Stimulated activated CD4-positive, alpha-beta T cell treated with anti-CD3 and anti-CD28 coated beads, Interleukin-4, amount 100 ng/mL, for 24 hours (primary cell): ENCODE measurements at places on chromosomes 12 and 14.

DNA sequence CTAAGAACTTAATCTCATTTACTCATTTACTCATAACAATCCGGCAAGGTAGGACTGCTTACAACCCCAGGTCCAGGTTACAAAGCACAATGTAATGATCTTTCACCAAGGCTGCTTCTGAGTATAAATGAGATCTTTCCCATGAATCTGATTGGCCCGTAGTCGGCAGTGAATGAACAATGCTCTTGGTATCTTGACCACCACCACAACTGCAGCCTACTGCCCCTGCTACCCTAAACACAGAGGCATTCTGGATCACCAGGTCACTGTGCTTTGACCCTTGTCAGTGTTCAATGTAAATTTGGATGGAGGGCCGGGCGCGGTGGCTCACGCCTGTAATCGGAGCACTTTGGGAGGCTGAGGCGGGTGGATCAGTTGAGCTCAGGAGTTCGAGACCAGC, 15.9 kb downstream of the FAM181A start:
- DNase-seq = no peak

DNA sequence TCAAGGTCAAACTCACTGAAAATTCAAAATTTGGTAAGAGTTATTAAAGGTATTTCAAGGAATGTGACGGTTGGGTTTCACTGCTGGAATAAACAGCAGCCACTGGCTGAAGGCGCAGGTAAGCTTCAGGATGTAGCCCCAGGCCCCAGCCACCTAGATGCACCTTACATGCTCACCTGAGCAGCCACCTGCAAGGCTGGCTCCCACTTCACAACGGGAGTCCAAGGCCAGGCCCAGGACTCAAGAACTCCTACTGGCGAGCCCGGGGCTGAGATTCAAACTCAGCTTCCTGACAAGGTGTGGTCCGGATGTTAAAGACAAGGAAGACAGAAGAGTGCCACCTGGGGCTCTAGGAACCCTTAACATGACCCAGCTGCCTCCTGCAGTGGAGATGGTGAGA, 78.4 kb downstream of the ITPK1 start:
- DNase-seq = no peak

DNA sequence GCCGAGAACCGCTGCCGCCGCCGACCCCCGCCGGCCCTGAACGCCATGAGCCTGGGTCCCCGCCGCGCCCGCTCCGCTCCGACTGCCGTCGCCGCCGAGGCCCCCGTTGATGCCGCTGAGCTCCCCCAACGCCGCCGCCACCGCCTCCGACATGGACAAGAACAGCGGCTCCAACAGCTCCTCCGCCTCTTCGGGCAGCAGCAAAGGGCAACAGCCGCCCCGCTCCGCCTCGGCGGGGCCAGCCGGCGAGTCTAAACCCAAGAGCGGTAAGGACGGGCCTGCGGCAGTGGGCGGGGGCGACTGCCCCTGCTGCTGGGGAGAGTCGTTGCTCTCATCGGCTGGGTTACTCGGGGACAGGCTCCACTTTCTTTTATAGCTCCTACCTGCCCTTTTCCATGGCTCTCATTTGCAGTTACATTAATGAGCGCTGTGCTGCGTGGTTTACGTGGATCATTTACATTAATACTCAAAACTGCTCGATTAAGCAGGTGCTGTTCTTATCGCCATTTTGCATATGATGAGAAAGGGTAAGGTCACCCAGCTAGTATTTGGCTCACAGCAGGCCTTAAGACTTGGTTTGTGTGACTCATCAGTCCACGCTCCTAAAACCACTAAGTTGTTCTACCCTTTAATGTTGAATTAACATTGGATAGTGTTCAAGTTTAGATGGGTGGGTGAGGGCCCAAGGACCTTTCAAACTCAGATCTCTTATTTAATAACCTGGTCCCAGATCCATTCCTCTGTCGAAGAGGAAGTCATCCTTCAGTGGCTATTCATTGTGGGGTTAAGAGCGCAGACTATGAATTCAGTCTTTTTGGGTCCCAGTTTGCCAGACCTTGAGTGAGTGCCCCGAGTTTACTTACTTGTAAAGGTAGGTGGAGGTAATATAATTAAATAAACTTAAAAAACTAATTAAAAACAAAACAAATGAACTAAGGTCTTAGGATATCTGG, 823 bp downstream of the RNF10 start:
- DNase-seq = peak; percentile 56

DNA sequence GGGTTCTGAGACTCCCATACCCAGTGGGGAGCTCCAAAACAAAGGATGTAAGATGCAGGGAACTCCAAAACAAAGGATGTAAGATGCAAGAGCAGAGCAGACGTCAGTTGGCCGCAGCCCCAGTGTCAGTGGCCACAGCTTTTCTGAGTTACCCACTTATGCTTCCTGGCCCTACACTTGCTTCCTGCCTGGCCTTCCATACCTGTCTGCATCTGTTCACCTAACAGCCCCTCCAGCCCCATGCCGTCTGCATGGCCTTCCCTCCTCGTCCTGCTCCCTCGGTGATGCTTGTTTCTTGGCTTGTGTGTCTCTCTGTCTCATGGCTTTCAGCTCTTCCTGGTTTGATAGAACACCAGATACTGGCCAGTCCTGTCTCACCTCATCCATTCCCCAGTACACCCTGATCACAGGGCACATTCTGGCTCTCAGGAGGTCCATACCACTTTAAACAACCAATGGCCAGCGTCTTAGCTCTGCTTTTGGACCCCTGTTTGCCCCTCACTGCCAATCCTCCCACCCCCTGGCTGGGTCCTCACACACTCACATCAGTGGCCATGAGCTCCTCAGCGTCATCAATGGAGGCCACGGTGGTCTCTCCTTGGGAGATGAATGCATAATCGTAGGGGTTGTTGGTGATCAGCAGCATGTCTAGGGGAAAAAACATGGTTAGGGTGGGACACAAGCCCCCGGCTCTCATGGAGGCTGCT, 5.3 kb downstream of the MYH7 start:
- no peak for DNase-seq

- no peak for DNase-seq
These were observed 17.2 kb upstream of the LRRK2 start for GRCh38 chr12:40207551-40207950.

- DNase-seq = no peak
These were observed 417.3 kb downstream of the IPO8 start for GRCh38 chr12:30278401-30278800.

GRCh38 chr12:103743788-103744187, 97.2 kb downstream of the NT5DC3 start:
- DNase-seq = no peak

GRCh38 chr12:93347054-93347785, 30.5 kb upstream of the NUDT4 start:
- no peak for DNase-seq

GRCh38 chr12:75809746-75810145, 221.8 kb downstream of the PHLDA1 start:
- no peak for DNase-seq

DNA sequence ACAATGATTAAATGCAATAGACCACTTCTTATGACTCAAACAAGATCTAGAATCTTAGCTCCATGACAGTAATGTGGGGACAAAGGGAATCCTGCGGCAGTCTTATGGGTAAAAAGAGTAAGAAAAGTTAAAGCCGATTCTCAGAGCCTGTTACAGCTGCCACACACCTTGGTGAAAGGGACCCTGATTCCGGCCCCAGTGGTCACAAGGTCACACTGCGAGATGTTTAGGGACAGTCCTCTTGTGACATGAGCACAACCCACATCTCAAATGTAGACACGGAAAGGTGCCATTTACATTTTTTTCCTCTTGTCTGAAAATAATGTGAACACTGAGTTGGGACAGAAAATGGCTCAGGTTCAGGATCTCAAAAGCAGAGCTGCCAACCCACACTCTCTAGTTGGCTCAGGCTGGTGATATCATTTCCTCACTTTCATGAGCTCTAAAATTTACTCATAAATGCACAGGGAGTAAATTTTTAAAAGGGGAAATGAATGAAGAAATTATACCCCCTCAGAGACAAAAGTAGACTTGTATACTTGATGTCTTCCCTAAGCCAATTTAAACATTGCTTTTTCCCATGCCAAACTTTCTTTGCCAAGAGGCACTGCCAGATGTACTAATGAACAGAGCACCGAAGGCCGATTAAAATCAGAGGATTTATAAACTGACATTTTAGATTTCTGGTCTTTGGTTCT, 113.1 kb upstream of the OVCH1 start:
- DNase-seq = no peak

- no peak for DNase-seq
These were observed 383.3 kb downstream of the SOX5 start for GRCh38 chr12:23566133-23566532.

- DNase-seq = no peak
These were observed 23.6 kb downstream of the KRT80 start for GRCh38 chr12:52168019-52168717.
